Small intestine (tissue), 16 donors: ENCODE measurements at places on chromosomes 6 and 20. TPM values are rescaled to one million over a fixed set of nuclear protein-coding genes. Genes with fewer than 3 reads are reported as not detected.

GRCh38 chr20:6756693-6757595 is 10.5 kb upstream of the BMP2 start:
- DNase-seq = no peak

DNA sequence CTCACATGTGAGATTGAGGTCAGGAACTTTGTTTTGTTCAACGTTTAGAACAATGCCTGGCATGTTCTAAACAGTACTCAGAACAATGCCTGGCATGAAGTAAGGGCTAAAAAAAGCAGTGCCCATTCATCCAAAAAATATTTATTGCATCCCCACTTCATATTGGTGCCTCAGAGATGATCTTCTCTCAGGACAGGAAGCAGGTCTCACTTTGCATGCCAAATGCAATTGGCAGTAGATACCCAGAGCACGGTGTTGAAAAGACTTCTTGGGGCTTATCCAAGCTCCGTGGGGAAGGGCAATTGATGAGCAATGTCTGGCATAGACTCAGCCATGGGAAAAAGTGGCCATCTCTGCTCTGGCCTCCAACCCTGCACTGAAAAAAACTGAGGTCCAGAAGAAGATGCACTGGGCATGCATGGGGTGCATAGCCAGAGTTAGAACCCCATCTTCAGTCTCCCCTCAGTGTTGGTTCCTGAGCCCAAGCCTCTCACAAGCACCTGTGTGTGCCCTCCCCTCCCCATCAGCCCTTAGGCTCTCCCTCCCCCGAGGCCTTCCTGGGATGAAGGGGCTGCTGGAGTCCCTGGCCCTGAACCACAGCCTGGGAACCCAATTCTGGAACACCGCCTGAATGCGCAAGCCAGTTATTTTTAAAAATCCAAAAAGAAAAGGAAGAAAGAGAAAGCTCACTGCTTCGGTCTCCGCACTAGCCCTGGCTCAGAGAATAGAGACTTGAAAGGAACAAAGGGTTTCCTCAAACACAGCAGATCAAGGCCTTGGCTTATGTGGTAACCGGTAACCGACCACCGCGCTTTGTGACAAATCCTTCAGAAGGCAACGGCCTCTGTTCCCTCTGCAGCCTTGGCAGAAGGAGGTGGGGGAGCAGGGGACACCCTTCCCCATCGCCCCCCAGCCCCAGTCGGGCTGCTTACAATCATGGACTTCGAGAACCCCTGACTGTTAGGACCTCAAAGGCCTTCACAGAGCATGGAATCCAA is 78.5 kb upstream of the SIRPA start:
- DNase-seq = no peak

GRCh38 chr6:138817799-138818198 is 21.9 kb downstream of the ECT2L start:
- peak; percentile 93 for DNase-seq

GRCh38 chr6:33505548-33506370 is 51.4 kb downstream of the ZBTB9 start:
- DNase-seq = no peak

- DNase-seq = no peak
These were observed 1592.6 kb downstream of the GRIK2 start for GRCh38 chr6:102986086-102986485.

- DNase-seq = peak; percentile 23
These were observed 406.5 kb downstream of the BTBD9 start for GRCh38 chr6:38233161-38233791.

- DNase-seq = no peak
These were observed 87.8 kb downstream of the BMP6 start for GRCh38 chr6:7813704-7814103.

DNA sequence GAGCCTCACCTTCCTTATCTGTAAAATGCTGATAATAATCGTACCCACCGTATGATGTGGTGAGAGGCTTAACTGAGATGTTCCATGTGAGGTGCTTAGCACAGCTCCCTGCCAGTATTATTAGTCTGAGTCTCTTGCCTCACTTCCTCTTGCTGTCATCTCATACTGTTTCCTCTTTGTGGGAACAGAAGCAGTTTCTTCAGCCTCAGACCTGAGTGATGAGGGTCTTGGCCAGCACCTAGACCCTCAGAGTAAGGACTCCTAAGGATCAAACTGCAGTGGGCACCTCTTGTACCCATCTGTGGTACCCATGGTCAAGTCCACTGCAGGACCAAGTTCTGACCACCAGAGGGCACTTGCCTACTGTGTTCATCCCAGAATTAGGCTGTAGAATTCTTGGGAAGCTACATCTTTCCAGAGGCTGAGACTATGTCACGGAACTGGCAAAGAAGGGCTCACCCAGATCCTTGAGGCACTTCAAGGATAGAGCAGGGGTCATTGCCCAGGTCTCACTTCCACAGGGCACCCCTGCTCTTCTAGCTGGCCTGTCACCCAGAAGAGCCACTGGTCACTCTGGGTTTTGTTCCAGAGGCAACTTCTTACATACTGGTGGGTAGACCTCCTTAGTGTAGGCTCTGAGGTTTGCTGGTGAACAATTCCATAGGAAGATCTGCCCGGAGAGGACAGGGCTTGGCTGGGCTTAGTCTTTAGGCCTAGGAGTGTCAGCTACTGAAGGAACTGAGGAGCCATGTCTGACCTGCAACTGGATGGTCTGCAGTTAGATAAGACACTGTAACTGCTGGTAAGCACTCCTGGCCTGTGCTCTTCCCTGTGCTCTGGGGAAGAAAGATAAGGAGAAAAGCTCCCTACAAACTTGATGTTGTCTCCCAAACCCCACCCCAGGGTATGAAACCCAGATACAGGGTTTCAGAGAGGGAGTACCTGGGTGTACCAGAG is 20.6 kb upstream of the SGK2 start:
- peak; percentile 73 for DNase-seq

GRCh38 chr20:47300071-47300470 is 56.4 kb downstream of the ZMYND8 start:
- no peak for DNase-seq

DNA sequence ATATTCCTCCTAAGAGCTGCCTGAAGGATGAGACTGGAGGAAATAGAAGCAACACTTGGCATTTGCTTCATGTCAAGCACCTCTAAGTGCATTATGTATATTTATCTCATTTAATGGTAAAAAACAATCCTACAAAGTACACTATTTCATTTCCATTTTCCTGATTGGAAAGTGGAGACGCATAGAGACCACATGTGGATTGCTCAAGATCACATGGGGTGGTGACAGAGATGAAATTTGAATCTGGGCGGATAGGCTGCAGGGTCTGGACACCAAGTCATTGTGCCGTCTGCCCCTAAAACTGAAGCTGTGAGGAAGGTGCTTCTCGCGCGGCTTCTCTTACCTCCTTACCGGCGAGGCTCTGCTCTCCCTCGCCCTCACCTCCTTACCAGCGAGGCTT is 30.3 kb downstream of the BANF2 start:
- DNase-seq = no peak

- peak; percentile 51 for DNase-seq
These were observed 122.0 kb upstream of the ARID1B start for GRCh38 chr6:156654919-156655918.

GUCA1A gene
- polyA plus RNA-seq = not detected

FUT9 gene
- not detected for polyA plus RNA-seq

DCDC2 gene
- not detected for polyA plus RNA-seq

TRAPPC3L gene
- not detected for polyA plus RNA-seq
